ENCODE measurements at places on chromosomes 7 and 10. TPM values are rescaled to one million over a fixed set of nuclear protein-coding genes. Genes with fewer than 3 reads are reported as not detected.

The GPR26 gene
- not detected for total RNA-seq

The ABCB4 gene
- 0.07 TPM for total RNA-seq

The ARHGAP22 gene
- total RNA-seq = not detected

The GPNMB gene
- 0.88 TPM for total RNA-seq

The STOX1 gene
- 0.41 TPM for total RNA-seq

The SYPL1 gene
- total RNA-seq = 29.6 TPM

The BET1 gene
- total RNA-seq = 21.1 TPM

The UNC5B gene
- total RNA-seq = 0.12 TPM

The GARIN1A gene
- 2.6 TPM for total RNA-seq

The CALML5 gene
- total RNA-seq = not detected

The CFAP46 gene
- total RNA-seq = 0.26 TPM

The C7orf33 gene
- total RNA-seq = not detected

The KLF14 gene
- 0.09 TPM for total RNA-seq

The TMEM196 gene
- not detected for total RNA-seq

The ZSCAN25 gene
- total RNA-seq = 35.6 TPM

The CC2D2B gene
- 0.22 TPM for total RNA-seq

The FAM131B gene
- 3.1 TPM for total RNA-seq

The SLC35B4 gene
- total RNA-seq = 15.1 TPM

The H2BK1 gene
- total RNA-seq = 3.4 TPM

The PLAU gene
- 0.44 TPM for total RNA-seq

The RADIL gene
- 0.53 TPM for total RNA-seq

The SVOPL gene
- not detected for total RNA-seq

The PRKG1 gene
- total RNA-seq = not detected

The VKORC1L1 gene
- total RNA-seq = 13.1 TPM

The VWDE gene
- 2.7 TPM for total RNA-seq

The SYNPO2L gene
- total RNA-seq = not detected

The CHCHD3 gene
- 75.5 TPM for total RNA-seq

The CDK6 gene
- total RNA-seq = 213 TPM

The INA gene
- 0.46 TPM for total RNA-seq
